H9 (cell line): ENCODE measurements at places on chromosomes 7 and 10.

DNA sequence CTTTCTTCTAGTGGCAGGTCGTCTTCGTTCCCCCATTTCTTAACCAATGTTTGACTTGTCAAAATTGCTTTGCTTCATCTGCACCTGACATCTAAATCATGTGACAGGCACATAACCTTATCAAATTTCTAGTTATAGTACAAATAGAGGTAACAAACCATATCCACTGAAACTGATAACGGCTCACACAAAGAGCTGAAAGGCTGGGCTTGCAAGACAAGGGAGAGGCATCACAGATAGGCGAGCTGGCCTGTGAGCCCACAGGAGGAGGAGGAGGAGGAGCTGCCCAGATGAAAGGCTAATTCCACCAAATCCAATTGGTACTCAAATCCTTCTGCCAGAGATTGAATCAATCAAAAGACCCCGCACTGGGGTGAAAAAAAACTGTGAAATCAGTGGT is 80.2 kb upstream of the NEBL start:
- no peak for DNase-seq

DNA sequence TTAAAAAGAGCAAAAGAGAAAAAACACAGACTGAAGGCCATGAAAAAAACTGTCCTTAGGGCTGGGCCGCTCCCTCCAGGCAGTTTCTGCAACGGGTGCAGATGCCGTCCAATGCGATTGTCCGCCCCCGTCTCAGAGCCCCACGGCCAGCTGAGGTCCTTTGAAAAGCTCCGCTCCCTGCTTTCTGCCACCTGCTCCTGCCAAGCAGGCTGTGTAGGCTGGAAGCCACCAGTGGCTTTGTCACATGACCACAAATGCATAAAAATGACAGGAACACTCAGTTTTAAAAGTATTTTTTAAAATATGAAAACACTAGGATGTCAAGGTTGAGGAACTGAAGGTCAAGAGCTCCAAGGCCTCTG is 71.7 kb downstream of the AMZ1 start:
- no peak for DNase-seq

DNA sequence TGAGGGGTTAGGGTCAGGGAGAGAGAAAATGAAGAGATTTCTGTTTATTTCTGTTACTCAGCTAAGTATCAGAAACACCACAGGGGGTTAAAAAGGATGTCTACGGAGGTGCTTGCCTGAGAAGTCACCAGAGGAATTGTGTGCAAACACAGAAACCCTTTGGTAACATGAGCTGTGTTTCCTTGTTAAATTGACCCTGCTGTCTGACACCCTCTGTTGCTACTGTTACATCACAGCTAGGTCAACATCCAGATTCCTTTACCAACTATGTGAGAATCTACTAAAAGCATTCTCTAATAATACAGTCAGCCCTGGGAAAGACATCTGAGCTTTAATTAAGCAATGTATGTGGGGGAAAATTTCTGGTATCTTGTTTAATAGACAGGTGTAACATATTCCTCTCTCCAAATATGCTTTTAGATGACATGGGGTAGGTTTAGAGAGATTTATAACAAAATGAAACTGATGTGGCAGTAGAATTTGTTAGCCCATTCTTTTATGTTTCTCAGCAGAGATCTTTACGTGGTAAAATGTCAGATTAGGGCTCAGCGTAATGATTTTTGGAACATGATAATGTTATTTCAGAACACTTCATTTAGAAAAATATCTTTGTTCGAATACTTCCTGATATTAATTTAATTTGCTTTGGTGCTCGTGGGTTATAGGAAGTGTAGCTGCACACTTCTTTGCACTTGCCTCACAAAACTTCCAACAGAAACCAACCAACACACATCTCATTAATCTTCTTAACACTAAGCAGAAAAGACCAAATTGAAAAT is 168.0 kb upstream of the AHR start:
- no peak for DNase-seq

DNA sequence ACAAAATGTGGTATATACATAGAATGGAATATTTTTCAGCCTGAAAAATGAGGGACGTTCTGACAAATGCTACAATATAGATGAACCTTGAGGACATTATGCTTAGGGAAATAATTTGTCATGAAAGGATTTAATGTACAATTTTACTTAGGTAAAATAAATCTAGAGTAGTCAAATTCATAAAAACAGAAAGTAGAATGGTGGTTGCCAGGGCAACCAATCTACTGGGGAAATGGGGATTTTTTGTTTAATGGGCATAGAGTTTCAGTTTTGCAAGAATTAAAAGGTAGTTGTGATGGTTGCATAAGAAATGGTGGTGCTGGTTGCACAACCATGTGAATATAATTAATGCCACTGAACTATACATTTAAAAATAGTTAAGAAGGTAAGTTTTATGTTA is 296.0 kb upstream of the SP4 start:
- DNase-seq, result no peak

DNA sequence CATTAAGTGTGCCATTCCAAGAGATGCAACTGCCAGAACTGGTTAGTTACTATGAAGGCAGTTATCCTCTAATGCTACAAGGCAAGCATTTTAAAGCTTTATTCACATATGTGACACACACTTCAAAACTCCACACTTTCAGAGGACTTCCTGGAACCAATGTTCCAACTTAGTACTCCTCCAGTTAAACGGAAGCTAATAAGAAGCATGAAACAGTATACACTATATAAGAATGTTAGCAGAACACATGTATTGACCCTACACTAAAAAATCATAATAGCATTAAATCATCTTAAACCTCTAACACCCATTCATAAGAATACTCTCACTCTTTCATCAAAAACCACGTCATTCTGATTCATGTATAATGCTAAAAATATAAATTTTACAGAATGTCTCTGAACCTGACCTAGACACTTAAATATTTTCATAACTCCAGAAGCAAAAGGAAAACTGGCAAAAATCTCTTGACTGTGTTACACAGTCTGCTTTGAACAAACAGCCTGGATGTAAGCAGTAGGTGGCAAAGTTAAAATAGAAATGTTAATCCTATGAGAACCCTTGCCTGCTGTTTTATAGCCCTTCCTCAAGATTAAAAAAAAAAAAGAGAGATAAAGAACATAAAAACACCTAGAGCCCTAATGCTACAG is 135.0 kb downstream of the SEMA3C start:
- DNase-seq, result no peak

DNA sequence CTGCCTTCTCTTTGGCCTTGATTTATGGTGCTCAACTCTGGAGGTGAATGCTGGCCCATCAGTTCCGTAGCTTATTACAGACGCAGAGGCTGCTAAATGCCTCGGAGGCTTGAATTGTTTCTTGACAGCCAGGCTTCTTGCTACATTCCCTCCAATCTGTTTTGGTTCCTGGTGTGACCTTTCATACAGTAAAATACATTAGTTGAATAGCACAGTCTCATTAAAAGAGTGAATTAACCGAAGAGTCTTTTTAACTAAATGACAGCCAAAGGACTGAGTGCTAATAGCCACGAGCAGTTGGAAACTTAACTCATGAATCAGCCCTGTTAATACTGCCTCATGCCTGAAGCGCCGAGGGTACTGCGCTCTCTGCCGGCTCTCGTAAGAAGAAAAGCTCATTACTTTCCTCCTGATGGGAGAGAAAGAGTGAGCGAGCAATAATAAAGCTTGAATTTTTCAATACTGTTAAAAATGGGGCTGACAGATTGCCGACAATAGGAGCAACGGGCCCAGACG is 236.4 kb upstream of the GPR26 start:
- DNase-seq, result no peak

- no peak for DNase-seq
Measured at GRCh38 chr7:158911734-158912133, 55.4 kb downstream of the DYNC2I1 start.

DNA sequence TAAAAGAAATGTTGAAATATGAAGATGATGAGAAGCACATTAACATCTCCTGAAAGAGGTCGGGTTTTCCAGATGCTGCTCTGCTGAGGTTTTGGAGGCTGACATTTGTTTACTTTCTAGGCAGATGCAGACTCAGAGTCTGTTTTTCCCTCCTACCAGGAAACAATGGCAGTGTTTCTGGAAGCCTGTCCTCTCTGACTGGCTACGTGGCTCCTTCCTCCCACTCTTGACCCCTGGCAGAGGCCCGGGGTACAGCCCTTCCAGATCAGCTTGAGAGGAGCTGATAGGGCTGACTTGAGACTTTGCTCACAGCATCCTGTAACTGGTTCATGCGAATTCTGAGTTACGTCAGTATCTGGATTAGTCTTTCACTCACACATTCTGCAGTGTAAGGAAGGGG is 41.1 kb upstream of the IL15RA start:
- DNase-seq, result no peak

- DNase-seq, result no peak
Measured at GRCh38 chr7:130090745-130091532, 20.6 kb downstream of the KLHDC10 start.

DNA sequence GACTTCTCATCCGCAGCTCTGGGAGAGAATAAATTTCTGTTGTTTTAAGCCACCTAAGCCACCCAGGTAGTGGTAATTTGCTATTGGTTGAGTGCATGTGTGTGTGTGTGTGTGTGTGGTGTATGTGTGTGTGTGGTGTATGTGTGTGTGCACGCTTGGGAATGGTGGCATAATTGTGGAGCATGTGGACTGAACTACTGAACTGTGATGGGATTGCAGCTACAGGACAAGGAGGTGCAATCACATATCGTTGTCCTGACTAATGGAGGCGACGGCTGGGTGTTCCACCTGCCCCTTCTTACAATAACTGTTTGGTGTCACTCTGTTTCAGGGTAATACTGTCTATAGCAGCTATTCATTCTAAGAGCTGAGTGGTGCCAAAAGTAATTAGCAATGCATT is 448.7 kb upstream of the PFKP start:
- DNase-seq, result no peak

DNA sequence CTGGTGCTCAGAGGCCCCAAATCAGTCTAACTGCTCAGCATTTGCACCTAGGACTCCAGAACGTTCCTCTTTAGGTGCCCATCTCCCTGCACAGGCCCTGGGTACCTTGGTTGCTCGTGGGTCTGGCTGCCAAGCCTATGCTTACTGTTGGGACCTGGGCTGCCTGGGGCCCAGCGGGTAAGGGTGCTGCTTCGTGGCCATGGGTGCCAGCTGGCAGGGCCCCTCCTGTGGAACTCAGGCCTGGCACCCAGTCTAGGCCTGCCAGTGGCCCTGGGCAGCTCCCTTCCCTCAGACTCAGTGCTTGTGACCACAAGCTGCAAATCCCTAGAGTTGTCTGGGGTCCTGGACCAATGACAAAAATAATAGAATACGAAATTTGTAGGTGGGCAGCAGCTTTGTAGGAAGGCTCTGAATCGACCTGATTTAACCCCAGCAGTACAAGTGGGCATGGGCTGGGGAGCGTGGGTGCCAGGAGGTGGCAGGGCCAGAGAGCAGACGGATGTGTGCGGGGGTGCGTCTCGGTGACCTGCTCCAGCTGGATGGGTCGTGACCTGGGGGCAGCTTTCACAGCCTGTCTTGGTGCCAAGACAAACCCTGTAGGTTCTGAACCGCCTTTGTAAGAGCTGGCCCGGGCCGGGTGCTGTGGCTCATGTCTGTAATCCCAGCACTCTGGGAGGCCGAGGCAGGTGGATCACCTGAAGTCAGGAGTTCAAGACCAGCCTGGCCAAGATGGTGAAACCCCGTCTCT is 69.7 kb downstream of the MKI67 start:
- no peak for DNase-seq

- DNase-seq, result peak; percentile 59
Measured at GRCh38 chr7:19107356-19108146, 9.9 kb downstream of the TWIST1 start.

GRCh38 chr7:102028206-102028826 is 210.9 kb downstream of the CUX1 start:
- DNase-seq, result no peak

- DNase-seq, result no peak
Measured at GRCh38 chr10:28054228-28054860, 55.5 kb upstream of the ODAD2 start.

GRCh38 chr7:2542916-2543871 is 12.1 kb downstream of the BRAT1 start:
- DNase-seq, result no peak

- peak; percentile 92 for DNase-seq
Measured at GRCh38 chr7:100602889-100603725, 944 bp downstream of the PCOLCE start.

DNA sequence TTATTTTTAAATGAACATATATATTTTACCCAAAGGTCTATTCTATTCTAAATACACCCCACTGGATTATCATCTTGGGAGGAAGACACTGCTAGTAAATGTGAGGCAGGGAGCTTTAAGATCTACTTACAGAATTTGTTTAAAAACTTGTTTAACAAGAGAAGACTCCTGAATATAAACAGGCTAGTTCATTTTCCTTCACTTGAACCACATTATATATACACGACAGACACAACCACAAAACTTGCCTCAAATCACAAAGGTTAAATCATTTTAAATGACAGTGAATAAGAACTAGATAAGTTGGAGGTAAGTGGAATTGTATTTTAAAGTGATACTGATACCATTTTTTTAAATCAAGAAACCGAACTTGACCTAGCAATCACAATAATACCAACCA is 109.2 kb downstream of the ATE1 start:
- no peak for DNase-seq

DNA sequence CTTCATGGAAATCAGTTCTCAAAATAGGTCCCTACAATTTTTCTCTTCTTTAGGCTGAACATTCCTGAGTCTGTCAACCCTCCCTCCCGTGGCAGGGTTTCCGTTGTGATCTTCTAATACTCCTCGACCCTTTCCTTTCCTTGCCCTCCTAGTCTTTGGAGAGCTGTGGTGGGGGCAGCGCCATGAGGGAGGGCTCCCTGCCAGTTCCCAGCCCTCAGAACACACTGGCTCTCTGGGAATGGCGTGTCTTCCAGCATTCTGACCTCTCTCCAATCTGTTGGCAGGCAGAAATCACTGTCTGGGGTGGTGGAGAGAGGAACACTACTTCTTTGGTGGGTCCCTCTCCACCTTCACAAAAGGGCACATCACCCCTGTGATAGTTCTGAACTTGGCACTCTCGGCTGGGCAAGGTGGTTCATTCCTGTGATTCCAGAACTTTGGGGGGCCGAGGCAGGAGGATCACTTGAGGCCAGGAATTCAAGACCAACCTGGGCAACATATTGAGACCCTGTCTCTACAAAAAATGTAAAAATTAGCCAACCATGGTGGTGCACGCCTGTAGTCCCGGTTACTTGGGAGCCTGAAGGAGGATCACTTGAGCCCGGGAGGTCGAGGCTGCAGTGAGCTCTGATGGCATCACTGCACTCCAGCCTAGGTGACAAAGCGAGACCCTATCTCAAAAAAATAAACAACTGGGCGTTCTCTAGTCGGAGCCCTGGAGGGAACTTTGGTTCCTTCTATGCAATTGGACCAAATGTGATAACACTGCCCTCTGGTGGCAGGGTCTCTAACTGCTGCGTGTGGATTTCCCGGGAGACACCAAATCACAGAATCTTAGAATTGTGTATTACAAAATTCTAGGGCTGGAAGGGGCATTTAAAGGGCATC is 13.1 kb upstream of the ARPC1A start:
- DNase-seq, result peak; percentile 56

DNA sequence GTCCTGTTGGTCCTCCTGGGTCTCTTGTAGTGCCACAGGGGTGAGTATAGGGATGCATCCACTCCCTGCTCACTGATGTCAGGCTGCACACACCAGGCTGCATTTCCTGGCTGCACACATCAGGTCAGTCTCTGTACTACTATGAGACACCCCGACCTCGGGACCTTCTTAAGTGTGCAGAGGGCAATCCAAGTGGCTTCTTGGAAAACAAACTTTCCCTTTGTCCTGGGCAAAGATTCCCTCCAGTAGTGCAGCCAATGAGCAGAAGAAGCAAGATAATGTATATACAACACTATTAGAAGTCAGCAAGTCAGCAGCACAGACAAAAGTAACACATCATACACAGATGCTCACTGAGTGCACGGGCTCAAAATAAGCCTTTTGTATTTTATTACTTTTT is 493.5 kb downstream of the GRID1 start:
- no peak for DNase-seq

GRCh38 chr7:727806-728460 is 852 bp upstream of the PRKAR1B start:
- DNase-seq, result no peak
